ENCODE measurements at places on chromosomes 3 and 15.
A peak's percentile ranks its signal among the peaks of the same experiment; 100 is the strongest.

GRCh38 chr3:98058244-98058960 lies 23.3 kb upstream of the GABRR3 start:
- no peak for DNase-seq

GRCh38 chr3:33050071-33050653 lies 46.8 kb downstream of the GLB1 start:
- DNase-seq = no peak

GRCh38 chr3:172447611-172448579 lies at the start of gene GHSR:
Gene GHSR, minus strand, starts transcription at chr3:172448456. Its CDS starts 43 bp downstream, at chr3:172448413.
- no peak for DNase-seq

DNA sequence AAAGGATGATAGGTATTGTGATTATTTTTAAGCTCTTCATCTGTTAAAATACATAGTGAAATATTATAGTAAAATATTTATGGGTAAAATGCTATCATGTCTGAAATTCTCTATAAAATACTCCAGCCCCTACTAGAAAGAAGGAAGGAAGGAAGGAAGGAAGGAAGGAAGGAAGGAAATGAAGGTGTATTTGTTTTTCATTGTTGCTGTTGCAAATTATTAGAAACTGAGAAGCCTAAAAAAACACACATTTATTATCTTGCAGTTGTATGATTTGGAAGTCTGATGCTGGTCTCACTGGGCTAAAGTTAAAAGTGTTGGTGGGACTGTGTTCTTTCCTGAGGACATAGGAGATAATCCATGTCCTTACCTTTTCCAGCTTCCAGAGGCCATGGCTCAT lies 47.6 kb upstream of the CLSTN2 start:
- DNase-seq = no peak

DNA sequence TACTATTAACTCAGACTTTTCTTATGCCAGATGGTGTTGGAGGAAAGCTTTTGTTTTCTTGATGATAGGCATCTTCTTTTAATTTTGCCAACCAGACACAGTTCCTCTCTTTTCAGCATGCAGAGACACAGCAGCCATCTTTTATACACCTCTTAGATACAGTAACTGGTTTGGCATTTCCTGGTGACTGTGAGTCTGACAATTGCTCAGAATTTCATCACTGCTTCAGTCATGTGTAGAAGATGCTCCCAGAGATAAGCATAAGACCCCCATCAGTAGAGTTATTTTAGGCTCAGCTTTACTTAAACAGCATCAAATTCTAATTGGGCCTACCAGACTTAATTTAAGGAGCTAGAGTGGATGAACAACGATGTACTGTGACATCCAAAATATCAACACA lies 779.0 kb downstream of the SQOR start:
- DNase-seq = no peak

- DNase-seq = peak; percentile 66
Measured at GRCh38 chr3:129121792-129122411, at the start of gene RAB43. Gene RAB43, minus strand, starts transcription at chr3:129121804. Its CDS starts 315 bp downstream, at chr3:129121489.

Data from dorsolateral prefrontal cortex (tissue), 122 donors.